ENCODE measurements at places on chromosomes 3 and 15. TPM values are rescaled to one million over a fixed set of nuclear protein-coding genes. Genes with fewer than 3 reads are reported as not detected.

POLQ gene
- 28.7 TPM for total RNA-seq

SLC22A14 gene
- not detected for total RNA-seq

CASR gene
- total RNA-seq = not detected

DAPK2 gene
- 0.62 TPM for total RNA-seq

ACTRT3 gene
- 0.19 TPM for total RNA-seq

ASB14 gene
- not detected for total RNA-seq

RAD51 gene
- 39.5 TPM for total RNA-seq

GOLGA8T gene
- 0.14 TPM for total RNA-seq

CPB1 gene
- not detected for total RNA-seq

CFAP20DC gene
- total RNA-seq = 2.7 TPM

LIPH gene
- not detected for total RNA-seq

ACKR4 gene
- total RNA-seq = 1.2 TPM

C3orf70 gene
- total RNA-seq = not detected

LSAMP gene
- not detected for total RNA-seq

TUSC7 gene
- not detected for total RNA-seq

MAP1A gene
- 1.4 TPM for total RNA-seq

C3orf85 gene
- total RNA-seq = not detected

CAMP gene
- not detected for total RNA-seq

IVD gene
- total RNA-seq = 66.9 TPM

HTR3E gene
- not detected for total RNA-seq

GAP43 gene
- not detected for total RNA-seq

TNIK gene
- total RNA-seq = 37.9 TPM

KBTBD8 gene
- total RNA-seq = 12.1 TPM

Data from activated naive CD4-positive, alpha-beta T cell treated with anti-CD3 and anti-CD28 coated beads, Interleukin-2, amount 50 U/mL, for 72 hours (primary cell).